Aorta (tissue), 5 donors: ENCODE measurements at places on chromosomes 3 and 15.
A peak's percentile ranks its signal among the peaks of the same experiment; 100 is the strongest.

DNA sequence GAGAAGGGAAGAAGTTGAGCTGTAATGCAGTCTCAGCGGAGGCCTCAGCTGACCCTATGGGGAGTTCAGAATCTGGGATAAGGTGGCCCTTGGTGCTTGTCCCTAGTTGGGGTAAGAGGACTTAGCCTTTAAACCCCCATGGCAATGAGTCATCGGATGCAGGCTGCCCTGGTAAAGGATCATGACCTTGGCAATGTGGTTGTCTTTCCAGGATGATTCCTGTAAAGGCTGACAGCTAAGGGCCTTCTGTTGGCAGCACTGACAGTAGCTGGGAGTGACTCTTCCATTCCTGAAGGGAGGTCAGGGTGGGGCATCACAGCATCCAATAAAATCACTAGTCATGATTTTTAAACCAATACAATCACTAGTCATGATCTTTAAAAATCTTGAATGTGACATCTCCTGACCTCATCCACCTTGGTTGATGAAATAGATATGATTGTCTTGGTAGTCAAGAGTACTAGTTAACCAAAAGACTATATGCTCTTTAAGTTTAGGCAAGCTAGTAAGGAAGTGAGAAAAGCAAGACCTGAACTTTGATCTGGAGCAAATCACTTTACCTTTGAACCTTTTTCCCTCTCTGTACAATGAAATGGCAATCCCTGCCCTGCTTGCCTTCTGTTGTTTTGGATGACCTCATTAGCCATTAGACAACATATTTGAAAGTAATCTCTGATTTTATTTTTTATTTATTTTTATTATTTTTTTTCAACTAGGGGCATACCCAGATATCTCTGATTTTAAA, 71.3 kb upstream of the CACNA1D start:
- no peaks in the 10 kb centered on the region for H3K36me3 ChIP-seq
- DNase-seq = no peak
- no peaks in the 10 kb centered on the region for H3K27me3 ChIP-seq
- H3K27ac ChIP-seq = no peak overlapping the region
- no peaks in the 10 kb centered on the region for H3K4me1 ChIP-seq

DNA sequence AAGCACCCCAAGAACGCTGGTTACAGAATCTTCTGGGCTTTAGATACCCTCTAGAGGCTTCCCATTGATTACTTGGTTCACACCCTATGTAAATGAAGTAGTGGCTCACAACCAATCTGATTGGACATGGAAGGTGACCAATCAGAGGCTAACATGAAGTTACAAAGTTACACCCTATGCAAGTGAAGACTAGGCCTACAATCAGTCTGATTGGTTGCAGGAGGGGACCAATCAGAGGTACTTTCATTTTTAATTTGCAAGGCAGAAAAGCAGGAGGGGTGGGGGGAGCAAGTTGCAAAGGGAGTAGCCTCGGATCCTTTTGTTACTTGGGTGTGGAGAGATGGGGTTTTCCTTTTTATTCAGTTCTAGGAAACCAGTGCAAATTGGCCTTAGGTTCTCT, 11.1 kb upstream of the RTP2 start:
- H3K36me3 ChIP-seq = no peaks in the 10 kb centered on the region
- H3K4me3 ChIP-seq = no peak overlapping the region
- no peaks in the 10 kb centered on the region for H3K27me3 ChIP-seq
- H3K4me1 ChIP-seq = no peaks in the 10 kb centered on the region

GRCh38 chr3:133367956-133368355, 31.9 kb upstream of the BFSP2 start:
- H3K4me3 ChIP-seq = no peak overlapping the region
- no peaks in the 10 kb centered on the region for H3K36me3 ChIP-seq
- DNase-seq = no peak
- no peaks in the 10 kb centered on the region for H3K27me3 ChIP-seq
- no peak overlapping the region for H3K27ac ChIP-seq

DNA sequence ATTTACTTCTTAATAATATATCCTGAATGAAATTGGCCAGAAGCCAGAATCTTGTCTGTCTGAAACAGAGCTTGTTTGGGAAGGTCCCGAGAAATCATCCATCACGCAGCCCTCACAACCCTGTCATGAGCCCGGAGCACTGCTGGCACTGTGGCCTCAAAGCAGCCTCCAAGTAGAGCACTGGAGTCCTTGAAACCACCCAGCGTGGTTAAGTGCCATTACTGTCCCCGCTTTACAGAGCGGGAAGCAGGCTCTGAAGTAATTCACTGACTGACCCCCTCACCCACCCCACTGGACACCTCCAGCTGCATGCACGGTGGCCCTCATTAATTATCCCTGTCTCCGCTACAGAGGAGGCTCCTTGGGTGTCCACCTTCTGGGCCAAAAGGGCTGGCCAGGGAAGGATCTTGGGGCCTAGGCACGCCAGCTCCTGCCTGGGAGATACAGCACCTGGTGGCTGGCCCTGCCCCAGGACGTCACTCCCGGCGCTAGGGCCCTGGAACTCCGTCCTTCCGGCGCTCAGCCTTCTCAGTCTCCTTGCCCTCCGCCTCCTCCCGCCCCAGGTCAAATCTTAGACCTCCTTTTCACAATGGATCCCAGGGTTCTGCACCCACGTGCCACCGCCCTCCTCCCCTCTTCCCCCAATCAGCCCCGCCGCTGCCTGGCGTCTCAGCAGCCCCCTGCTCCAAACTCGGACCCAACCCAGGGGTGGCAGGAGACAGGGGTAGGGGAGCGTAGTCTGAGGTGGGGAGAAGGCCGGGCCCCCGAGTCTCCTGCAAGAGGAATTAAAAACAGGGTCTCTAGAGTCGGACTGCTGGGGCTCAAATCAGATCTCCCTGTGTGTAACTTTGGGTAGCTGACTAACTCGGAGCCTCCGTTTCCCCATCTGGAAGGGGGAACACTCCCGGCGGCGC, 1.1 kb downstream of the TKT start:
- H3K27ac ChIP-seq = peak overlapping the region; percentile 46
- DNase-seq = peak; percentile 79
- peak overlapping the region; percentile 75 for H3K4me3 ChIP-seq

DNA sequence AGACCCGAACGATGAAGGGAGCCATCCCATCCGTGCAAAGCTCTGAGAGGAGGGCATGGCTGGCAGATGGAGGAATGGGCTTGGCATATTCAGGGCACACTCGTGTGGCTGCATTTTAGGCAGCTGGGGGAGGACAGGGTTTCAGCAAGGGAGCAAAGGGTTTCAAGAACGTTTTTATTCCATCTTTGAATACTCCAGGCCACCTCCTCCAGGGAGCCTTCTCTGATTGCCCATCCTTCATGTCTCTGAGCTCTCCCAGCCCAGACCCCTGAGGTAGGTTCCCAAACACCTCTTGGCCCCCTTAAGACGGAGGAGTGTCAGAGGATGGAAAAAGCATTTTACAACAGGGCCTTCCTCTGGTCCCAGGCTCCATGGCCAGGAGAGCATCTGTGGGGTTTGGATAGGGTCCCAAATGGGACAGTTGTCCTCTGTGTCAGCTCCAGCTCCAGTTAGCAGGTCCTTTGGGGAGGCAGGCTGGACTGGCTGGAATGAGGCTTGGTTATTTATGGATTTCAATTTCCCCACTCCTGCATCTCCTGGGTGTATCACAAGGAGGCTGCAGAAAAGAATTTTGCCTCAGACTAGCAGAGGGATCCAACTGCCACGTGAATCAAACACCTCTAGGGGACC, 17.7 kb upstream of the SLC6A1 start:
- no peak overlapping the region for H3K4me3 ChIP-seq
- no peaks in the 10 kb centered on the region for H3K27me3 ChIP-seq
- no peak overlapping the region for H3K27ac ChIP-seq
- H3K4me1 ChIP-seq = no peaks in the 10 kb centered on the region

DNA sequence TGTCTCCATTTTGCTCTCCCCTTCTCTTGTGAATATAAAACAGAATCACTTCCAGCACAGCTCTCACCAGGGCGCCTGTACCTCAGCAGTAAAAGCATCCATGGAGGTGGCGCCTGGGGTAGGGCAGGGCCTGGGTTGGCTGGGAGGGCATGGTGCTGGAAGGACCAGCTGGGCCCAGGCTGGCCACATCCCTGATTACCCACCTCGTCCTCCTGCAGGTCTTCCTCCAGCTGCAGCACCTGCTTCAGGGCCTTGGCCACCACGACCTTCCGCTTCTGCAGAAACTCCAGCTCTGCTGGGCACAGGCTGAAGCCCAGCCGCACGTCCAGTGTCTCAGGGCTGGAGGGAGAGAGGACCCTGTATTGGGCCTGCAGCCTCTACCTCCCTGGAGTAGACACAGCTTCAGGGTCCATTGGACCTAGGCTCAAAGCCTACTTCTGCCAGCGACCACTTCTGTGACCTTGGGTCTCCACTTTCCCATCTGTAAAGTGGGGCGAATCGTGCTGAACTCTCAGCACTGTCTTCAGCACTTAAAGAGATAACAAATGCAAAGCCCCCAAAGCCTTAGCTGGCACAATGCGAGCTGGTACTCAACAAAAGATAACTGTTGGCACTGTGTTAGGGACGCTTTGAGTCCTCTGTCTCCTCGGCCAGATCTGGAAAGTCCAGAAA, 23.8 kb downstream of the PLA2G4E start:
- no peak overlapping the region for H3K27ac ChIP-seq
- no peaks in the 10 kb centered on the region for H3K4me1 ChIP-seq
- H3K27me3 ChIP-seq = no peaks in the 10 kb centered on the region

- H3K36me3 ChIP-seq = no peaks in the 10 kb centered on the region
- H3K4me1 ChIP-seq = no peaks in the 10 kb centered on the region
- no peaks in the 10 kb centered on the region for H3K27me3 ChIP-seq
- no peak overlapping the region for H3K27ac ChIP-seq
- no peak for DNase-seq
- no peak overlapping the region for H3K4me3 ChIP-seq
Observed at GRCh38 chr15:96766366-96766765, 435.9 kb downstream of the NR2F2 start.

DNA sequence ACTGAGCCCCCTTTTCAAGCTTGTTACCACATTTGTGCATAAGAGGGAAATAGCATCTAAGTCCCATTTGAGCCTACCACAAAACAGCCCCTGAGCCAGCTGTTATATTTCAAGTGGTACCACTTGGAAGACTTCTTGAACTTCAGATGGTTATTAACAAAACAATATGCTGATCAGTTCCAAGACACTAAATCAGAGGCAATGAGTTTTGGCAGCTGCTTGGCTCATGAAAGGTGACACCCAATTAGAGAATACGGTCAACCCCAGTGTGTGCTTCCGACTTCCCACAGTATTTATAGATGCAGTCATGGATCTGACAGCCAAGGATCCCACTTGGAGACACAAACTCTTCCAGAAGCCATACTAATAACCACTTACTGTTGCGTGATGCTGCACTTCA, 469.6 kb upstream of the PPP2R3A start:
- H3K27ac ChIP-seq = no peak overlapping the region
- no peaks in the 10 kb centered on the region for H3K27me3 ChIP-seq
- no peaks in the 10 kb centered on the region for H3K36me3 ChIP-seq

DNA sequence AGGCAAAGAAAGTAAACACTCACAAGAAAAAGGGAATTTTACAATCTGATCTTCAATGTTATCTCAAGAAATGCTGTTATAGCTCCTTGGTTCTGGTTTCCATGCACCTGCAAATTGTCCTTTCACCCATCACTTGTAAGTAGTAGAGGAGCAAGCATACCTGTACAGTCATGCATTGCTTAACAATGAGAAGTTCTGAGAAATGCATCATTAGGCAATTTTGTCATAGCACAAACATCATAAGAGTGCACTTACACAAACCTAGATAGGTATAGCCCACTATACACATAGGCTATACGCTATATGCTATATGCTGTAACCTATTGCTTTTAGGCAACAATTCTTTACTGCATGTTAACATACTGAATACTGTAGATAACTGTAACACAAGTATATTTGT, 672.3 kb downstream of the FHIT start:
- no peak overlapping the region for H3K27ac ChIP-seq
- no peaks in the 10 kb centered on the region for H3K27me3 ChIP-seq
- H3K36me3 ChIP-seq = no peaks in the 10 kb centered on the region
- no peaks in the 10 kb centered on the region for H3K4me1 ChIP-seq
- no peak for DNase-seq

- H3K27ac ChIP-seq = no peak overlapping the region
- no peak overlapping the region for H3K4me3 ChIP-seq
- H3K4me1 ChIP-seq = no peaks in the 10 kb centered on the region
- no peaks in the 10 kb centered on the region for H3K27me3 ChIP-seq
- H3K36me3 ChIP-seq = no peaks in the 10 kb centered on the region
Observed at GRCh38 chr3:127162947-127163645, 29.8 kb upstream of the PRR23E start.

GRCh38 chr3:65676580-65676979, 362.1 kb downstream of the MAGI1 start:
- DNase-seq = no peak
- H3K27me3 ChIP-seq = no peaks in the 10 kb centered on the region
- H3K36me3 ChIP-seq = no peaks in the 10 kb centered on the region
- no peak overlapping the region for H3K4me3 ChIP-seq
- H3K4me1 ChIP-seq = peaks cover 3% of the 10 kb centered on the region

DNA sequence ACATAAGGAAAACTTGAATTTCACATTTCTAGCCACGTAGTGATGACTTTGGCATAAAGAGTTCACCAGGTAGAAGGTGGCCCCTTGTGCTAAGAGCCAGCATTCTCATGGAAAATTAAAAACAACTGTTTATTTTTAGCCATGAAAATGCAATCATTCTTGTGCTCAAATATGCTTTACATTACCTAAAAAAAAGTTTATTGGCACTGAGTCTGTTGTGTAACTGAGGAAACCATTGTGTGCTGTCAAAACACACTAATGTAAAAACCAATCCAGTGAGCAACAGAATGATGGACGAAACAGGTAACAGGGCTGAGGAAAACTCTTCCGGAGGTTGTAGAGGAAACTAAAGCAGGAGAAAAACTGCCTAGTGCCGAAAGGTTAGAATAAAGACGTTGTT, 287.0 kb upstream of the TMC3 start:
- no peak for DNase-seq
- no peak overlapping the region for H3K27ac ChIP-seq
- no peaks in the 10 kb centered on the region for H3K4me1 ChIP-seq
- H3K27me3 ChIP-seq = no peaks in the 10 kb centered on the region

- H3K27me3 ChIP-seq = no peaks in the 10 kb centered on the region
- DNase-seq = no peak
- no peak overlapping the region for H3K27ac ChIP-seq
- H3K4me3 ChIP-seq = no peak overlapping the region
- no peaks in the 10 kb centered on the region for H3K36me3 ChIP-seq
- no peaks in the 10 kb centered on the region for H3K4me1 ChIP-seq
Observed at GRCh38 chr15:100770661-100771584, 108.7 kb upstream of the ALDH1A3 start.

DNA sequence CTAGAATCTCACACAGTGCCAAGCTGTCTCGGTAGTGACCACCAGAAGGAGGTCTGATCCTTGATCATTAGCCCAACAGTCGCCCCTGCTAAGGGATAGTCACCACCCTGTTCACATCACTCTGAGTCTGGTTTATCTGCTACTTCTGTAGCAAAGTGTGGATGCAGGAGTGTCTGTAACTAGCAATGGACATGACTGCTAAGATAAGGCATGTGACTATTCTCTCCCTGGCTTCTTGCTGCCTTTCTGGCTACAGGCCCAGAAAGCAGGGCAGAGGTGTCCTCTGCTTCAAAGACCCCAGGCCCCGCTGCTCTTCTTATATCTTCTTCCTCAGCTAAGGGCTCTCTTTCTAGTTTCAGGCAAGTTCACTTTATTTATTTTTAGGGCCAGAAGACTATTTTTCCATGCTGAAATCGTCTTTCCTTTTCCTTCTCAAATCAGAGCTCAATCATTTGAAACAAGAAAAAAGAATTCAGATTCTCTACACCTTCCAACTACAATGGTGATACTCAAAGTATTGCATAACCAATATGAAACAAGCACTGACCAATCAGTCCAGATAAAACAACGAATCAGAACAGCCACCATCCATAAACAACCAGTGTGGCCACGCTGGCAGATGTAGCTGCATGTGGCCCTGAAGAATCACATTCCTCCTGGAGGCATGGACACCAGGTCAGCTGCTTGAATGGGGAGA, 8.0 kb upstream of the KNG1 start:
- no peak overlapping the region for H3K4me3 ChIP-seq
- H3K27ac ChIP-seq = no peak overlapping the region
- no peak for DNase-seq
- H3K4me1 ChIP-seq = no peaks in the 10 kb centered on the region
- no peaks in the 10 kb centered on the region for H3K27me3 ChIP-seq
- no peaks in the 10 kb centered on the region for H3K36me3 ChIP-seq
